Activated naive CD4-positive, alpha-beta T cell treated with Interleukin-2 at 50 U/mL for 16 hours (primary cell): ENCODE measurements at places on chromosomes 3 and 15.

- DNase-seq: no peak
Observed at GRCh38 chr3:45480871-45481270, 92.5 kb downstream of the LARS2 start.

DNA sequence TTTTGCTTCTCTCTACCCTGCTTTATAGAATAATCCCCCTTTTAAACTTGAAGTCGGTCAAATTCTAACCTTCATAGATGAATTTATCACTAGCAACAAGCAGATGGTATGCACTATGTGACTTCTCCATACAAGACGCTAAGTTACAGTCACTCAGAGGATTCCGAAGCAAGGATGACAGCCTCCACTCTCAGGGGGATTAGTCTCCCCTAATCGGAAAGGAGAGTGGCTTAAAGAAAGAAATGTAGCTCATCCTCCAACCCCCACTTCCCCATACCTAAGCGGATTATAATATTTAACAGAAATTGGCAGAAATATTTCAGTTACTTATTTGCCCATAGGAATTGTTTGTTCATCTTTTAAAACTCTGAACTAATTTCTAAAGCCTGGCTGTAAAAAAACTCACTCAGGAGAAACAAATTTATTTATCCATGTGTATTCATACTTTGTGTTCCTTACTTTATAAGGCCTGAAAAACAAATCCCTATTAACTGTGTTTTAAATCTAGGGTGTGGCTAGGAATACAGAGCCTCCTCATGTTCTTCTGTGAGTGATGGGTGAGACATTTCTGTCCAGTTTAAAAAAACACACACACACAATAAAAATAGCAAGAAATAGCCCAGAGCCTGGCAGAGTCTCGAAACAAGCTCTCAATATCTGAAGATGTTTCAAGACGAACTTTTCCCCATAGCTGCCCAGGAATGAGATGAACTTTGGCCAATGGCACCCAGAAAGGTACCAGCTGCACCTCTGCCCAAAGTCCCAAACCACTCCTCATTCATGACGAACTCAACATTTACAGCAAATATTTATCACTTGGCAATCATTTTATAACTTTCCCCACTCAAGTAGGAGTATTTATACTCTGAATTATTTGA is 18.7 kb downstream of the SIAH2 start:
- no peak for DNase-seq

DNA sequence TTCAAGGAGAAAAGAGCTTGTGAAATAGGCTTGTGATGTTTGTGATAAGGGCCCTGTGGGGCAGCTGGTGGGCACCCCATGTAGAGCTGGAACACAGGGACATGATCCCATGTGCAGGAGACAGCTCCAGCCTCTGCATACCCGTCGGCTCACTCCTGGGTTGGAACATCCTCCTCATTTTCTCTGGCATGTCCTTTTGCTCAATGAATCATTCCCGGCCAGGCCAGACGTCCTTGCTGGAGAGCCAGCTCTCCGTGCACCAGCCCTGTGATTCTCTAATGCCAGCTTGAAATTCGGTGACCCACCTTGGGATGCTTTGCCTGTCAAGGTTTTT is 77.3 kb downstream of the SMAD3 start:
- no peak for DNase-seq

DNA sequence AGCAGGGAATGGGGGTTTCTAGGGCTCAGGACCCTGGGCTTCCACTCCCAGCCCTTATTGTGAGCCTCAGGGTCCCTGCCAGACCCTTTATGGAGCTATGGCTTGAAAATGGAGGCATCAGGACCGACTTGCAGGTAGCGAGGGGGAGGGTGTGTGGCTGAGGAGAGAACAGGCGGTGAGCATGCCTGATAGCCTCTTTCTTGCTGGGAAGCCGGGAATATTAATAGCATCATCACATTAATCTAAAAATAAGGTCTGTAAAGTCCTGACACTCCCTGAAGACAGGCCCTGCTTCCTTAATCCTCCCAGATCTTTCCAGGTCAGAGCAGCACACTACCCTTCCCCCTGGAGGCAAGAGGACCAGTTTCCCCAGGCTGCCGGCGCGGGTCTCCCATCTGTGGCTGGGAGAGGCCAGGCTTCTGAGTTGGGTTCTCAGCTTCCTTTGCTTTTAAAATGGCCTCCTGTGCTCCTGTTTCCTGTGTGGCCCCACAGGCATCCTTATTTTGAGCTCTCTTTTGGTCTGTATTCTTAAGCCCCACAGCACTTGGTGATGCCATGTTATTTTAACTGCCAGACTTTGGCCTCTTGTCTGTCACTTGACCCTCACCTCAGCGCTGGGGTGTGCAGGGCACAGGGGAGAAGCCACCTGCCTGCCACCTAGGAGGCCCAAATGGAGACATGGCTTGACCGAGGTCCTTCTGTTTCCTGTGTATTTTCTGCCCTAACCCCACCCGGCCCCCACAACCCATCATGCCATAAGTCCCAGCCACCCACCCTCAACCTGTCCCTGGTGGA is 185.0 kb upstream of the TOPAZ1 start:
- no peak for DNase-seq

DNA sequence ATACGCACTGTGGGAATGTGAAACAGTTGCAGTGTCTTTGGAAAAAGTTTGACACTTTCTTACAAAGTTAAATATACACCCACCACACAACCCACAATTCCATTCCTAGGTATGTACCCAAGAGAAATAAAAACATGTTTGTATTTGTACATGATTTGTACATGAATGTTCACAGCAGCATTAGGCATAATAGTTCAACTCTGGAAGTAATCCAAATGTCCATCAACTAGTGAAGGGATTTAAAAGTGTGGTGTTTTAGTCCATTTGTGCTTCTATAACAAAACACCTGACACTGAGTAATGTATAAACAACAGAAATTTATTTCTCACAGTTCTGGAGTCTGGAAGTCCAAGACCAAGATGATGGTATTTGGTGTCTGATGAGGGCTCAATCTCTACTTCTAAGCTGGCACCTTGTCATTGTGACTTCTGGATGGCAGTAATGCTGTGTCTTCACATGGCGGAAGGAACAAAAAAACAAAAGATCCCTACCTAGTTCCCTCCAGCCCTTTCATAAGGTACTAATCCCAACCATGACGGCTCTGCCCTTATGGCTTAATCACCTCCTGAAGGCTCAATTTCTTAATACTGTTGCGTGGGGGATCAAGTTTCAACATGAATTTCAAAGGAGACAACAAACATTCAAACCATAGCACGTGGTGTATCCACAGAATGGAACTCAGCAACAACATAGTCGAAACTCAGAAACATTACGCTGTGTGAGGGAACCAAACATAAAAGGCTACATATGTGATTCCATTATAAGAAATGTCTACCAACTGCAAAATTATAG is 120.5 kb downstream of the AQP9 start:
- no peak for DNase-seq

DNA sequence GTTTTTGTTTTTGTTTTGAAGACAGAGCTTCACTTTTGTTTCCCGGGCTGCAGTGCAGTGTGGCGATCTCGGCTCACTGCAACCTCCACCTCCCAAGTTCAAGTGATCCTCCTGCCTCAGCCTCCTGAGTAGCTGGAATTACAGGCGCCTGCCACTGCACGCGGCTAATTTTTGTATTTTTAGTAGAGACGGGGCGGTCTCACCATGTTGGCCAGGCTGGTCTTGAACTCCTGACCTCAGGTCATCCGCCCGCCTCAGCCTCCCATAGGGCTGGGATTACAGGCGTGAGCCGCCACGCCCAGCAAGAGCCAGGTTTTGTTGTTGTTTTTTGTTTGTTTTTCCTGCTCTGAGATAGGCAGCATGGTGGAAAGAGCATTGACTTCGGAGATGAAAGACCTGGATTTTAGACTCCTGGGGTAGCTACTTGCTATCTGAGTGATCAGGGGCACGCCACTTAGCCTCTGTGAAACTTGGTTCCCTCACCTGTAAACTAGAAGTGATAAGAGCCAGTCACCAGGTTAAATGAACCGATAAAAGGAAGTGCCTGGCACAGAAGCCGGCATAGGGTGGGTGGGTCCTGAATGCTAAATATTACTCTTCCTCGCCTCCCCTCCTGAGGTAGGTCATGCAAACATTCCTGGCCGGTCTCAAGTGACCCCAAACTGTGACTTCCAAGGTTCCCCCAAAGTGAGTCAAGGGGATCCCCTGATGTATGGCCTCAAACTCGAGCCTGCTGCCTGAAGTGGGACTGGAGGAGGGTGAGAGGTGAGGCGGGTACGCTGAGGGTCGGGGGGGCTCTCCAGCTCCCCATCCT is 62.9 kb upstream of the MCF2L2 start:
- no peak for DNase-seq

DNA sequence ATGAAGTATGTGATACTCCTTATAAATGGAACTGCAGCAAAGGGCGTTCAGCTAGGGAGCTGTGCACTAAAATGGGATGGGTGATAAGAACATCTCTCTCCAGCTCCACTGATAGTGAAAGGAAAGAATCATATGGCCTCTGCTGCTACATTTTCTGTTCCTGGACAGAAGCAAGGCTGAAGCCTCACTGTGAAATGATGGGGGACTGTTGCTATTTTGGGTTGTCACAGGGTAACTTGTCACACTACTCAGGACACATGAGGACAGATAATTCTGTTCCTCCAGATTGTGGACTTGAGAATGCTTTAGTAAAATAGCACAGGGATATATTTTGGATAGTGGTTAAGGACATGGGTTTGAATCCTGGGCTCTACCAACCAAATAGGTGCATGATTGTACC is 423.6 kb downstream of the FHIT start:
- no peak for DNase-seq

DNA sequence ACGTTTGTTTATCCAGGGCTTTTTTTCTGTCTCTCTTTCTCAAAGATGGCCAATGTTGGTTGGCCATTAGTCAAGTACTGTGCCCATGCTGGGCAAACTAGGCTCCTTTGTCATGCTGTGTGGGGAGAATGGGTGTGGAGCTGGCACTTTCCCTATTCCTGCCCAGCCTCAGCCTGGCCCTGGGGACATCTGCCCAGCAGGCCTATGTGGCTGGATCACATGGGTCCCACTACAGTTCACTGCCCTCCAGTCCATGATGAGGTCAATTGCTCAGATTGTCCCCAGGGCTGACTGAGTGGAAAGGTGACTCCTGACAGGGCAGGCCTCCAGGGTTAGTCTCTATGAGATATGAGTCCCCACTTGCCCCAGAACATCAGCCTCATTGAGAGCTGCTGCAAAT is 54.4 kb upstream of the HERC1 start:
- DNase-seq: no peak

GRCh38 chr3:194472290-194472920 is 14.4 kb downstream of the ATP13A3 start:
- DNase-seq: no peak

DNA sequence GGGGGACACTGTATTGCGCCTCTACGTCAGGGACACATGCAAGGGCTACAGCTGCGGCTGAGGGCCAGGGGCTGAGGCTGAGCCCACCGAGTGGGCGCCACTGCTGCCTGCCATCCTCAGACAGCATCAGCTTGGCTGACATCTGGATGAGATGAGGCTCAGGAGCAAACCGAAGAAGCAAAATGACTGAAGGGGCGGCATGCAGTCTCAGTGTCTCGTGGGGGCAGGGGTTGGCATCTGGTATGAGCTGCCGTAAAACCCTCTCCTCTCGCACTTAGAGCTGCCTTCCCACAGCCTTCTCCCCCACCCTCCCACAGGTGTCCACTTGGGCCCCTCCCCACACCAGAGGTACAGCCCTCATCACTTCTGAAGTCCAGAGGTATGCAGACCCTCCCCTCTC is 24.2 kb upstream of the CMTM7 start:
- DNase-seq: no peak

- DNase-seq: no peak
Observed at GRCh38 chr3:48503401-48504050, 448 bp downstream of the SHISA5 start.

GRCh38 chr3:139234491-139234890 is 109.3 kb upstream of the MRPS22 start:
- no peak for DNase-seq

GRCh38 chr3:30779686-30780287 is 114.7 kb downstream of the GADL1 start:
- DNase-seq: no peak
